CD8-positive, alpha-beta memory T cell (primary cell): ENCODE measurements at places on chromosomes 7 and 10. TPM values are rescaled to one million over a fixed set of nuclear protein-coding genes. Genes with fewer than 3 reads are reported as not detected.

Gene LAMB4
- not detected for polyA plus RNA-seq

Gene COBL
- not detected for polyA plus RNA-seq

Gene PKD1L1
- polyA plus RNA-seq, result 0.02 TPM

Gene LIMK1
- polyA plus RNA-seq, result 10.1 TPM

Gene AP1S1
- 4.4 TPM for polyA plus RNA-seq

Gene AGMO
- polyA plus RNA-seq, result not detected

Gene FAM237B
- not detected for polyA plus RNA-seq

Gene GALNT17
- polyA plus RNA-seq, result not detected

Gene CAMK2B
- not detected for polyA plus RNA-seq

Gene SLC18A2
- 0.08 TPM for polyA plus RNA-seq

Gene ADIRF
- not detected for polyA plus RNA-seq

Gene WDR86
- polyA plus RNA-seq, result 10.4 TPM

Gene CHAT
- not detected for polyA plus RNA-seq

Gene CARD11
- 40.9 TPM for polyA plus RNA-seq

Gene ADAM12
- polyA plus RNA-seq, result 6.4 TPM

Gene BMPER
- polyA plus RNA-seq, result not detected

Gene AKR1C8
- polyA plus RNA-seq, result not detected

Gene FAM13C
- polyA plus RNA-seq, result not detected

Gene HMX2
- not detected for polyA plus RNA-seq

Gene TRPV6
- polyA plus RNA-seq, result not detected

Gene PTPRZ1
- polyA plus RNA-seq, result not detected

Gene ZNF37A
- 7.2 TPM for polyA plus RNA-seq

Gene CADPS2
- polyA plus RNA-seq, result not detected

Gene ELFN1
- 0.20 TPM for polyA plus RNA-seq

Gene MOGAT3
- polyA plus RNA-seq, result not detected

Gene SEC31B
- polyA plus RNA-seq, result 2.3 TPM

Gene PPP1R17
- polyA plus RNA-seq, result not detected

Gene VWA2
- polyA plus RNA-seq, result not detected

Gene CACNA2D1
- polyA plus RNA-seq, result not detected

Gene ZNF394
- polyA plus RNA-seq, result 65.6 TPM

Gene EVX1
- not detected for polyA plus RNA-seq

Gene NAT16
- not detected for polyA plus RNA-seq

Gene KEL
- polyA plus RNA-seq, result not detected

Gene PTF1A
- polyA plus RNA-seq, result not detected

Gene SPDYE5
- 0.58 TPM for polyA plus RNA-seq

Gene CLRN3
- not detected for polyA plus RNA-seq

Gene CYP26A1
- not detected for polyA plus RNA-seq

Gene UCMA
- polyA plus RNA-seq, result not detected

Gene IDI2
- not detected for polyA plus RNA-seq

Gene CDHR1
- 1.4 TPM for polyA plus RNA-seq
